ENCODE measurements at places on chromosomes 2 and 18. TPM values are rescaled to one million over a fixed set of nuclear protein-coding genes. Genes with fewer than 3 reads are reported as not detected.

PSTPIP2 gene
- total RNA-seq: 9.1 TPM

- no peaks in the 10 kb centered on the region for H3K36me3 ChIP-seq
- H3K4me3 ChIP-seq: no peak overlapping the region
- no peak overlapping the region for H3K27ac ChIP-seq
- no peaks in the 10 kb centered on the region for H3K27me3 ChIP-seq
- H3K4me1 ChIP-seq: peaks cover 2% of the 10 kb centered on the region
- DNase-seq: peak; percentile 98
Measured at GRCh38 chr2:12918835-12919445, 202.2 kb downstream of the TRIB2 start.

SIX3 gene
- total RNA-seq: 0.48 TPM

GRCh38 chr2:195022508-195022830, 634.6 kb upstream of the SLC39A10 start:
- H3K4me1 ChIP-seq: peaks cover 3% of the 10 kb centered on the region
- no peaks in the 10 kb centered on the region for H3K27me3 ChIP-seq
- H3K36me3 ChIP-seq: no peaks in the 10 kb centered on the region
- no peak overlapping the region for H3K4me3 ChIP-seq
- DNase-seq: no peak
- H3K27ac ChIP-seq: no peak overlapping the region

DNA sequence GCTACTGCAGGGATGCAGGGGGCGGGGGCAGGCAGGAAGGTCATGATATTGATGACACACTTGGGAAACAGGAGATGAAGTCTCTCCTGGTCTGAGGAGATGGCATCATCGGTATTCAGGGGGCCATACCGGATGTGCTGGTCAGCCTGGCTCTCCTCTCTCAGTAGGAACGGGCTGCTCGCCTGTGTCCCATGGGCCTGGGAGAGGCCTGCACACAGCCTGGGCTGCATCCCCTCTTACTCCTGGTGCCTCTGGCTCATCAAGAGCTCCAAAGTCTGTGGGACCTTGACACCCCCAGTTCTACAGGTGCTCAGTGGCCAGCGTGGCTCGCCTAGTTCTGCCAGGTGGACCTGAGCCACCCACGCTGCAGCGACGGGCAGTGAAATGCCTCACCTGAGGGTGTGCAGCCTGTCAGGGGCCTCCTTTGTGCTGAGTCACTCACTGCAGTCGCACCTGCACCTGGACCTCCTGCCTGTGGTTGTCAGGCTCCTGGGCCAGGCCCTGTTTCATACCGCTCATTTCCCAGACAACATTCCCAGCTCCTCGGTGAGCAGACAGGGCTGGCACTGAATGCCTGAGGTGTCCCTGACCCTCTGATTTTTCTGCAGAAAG, 18.6 kb upstream of the CNDP1 start:
- no peaks in the 10 kb centered on the region for H3K27me3 ChIP-seq
- no peak for DNase-seq
- H3K4me1 ChIP-seq: no peaks in the 10 kb centered on the region
- no peak overlapping the region for H3K4me3 ChIP-seq
- H3K36me3 ChIP-seq: peaks cover 9% of the 10 kb centered on the region
- H3K27ac ChIP-seq: no peak overlapping the region

DNER gene
- total RNA-seq: 1.0 TPM

GRCh38 chr2:168138374-168138773, 109.0 kb downstream of the STK39 start:
- no peak overlapping the region for H3K4me3 ChIP-seq
- DNase-seq: no peak
- H3K4me1 ChIP-seq: no peaks in the 10 kb centered on the region
- H3K27ac ChIP-seq: no peak overlapping the region
- H3K27me3 ChIP-seq: no peaks in the 10 kb centered on the region

VWC2L gene
- total RNA-seq: not detected

MOGAT1 gene
- not detected for total RNA-seq

DNA sequence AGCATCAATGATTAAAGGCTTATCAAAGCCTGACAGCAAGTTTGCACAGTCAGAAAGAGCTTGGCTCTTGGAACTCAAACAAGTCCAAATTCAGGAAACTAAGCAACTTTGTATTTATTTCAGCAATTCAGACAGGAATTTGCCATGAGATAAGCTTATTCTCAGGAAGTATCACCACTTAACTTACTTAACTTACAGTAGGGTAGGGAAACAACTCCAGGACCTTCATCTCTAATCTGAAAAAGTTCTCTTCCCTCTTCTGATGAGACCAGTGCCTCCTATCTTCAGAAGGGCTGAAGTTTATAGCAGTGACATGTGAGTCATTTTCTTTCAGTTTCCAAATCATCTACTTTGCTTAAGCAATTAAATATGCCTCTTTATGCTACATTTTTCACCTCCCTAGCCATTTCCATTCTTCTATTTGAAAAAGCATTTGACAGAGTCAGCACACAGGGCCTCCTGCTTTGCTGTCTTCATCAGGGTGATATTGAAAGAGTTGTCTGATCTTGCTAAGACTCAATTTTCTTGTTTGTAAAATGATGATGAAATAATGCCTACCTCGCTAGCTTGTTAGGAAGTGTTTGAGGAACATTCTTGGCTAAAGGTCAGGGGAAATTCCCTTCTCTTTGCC, 389.5 kb downstream of the RND3 start:
- no peaks in the 10 kb centered on the region for H3K36me3 ChIP-seq
- no peak overlapping the region for H3K4me3 ChIP-seq
- H3K4me1 ChIP-seq: no peaks in the 10 kb centered on the region
- peak; percentile 71 for DNase-seq
- H3K27ac ChIP-seq: no peak overlapping the region
- no peaks in the 10 kb centered on the region for H3K27me3 ChIP-seq

DNA sequence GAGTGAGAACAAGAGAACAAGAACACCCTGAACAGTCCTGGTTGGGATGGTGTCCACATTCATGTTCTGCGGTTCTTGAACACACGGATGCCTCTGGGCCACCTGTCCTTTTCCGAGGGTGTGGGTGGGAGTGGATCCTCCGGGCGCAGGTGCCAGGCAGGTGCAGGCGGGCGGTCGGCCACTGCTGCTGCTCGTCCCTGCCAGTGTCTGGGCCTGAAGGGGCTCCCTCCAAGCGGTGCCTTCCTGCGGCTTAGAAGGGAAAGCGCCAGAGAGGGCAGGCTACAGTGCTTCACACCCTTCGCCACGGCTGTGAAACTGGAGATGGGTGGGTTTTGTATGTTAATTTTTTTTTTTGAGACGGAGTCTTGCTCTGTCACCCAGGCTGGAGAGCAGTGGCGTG, 8.0 kb upstream of the D2HGDH start:
- no peak overlapping the region for H3K4me3 ChIP-seq
- DNase-seq: no peak
- H3K36me3 ChIP-seq: peaks cover 5% of the 10 kb centered on the region
- H3K27ac ChIP-seq: no peak overlapping the region
- no peaks in the 10 kb centered on the region for H3K4me1 ChIP-seq

DNA sequence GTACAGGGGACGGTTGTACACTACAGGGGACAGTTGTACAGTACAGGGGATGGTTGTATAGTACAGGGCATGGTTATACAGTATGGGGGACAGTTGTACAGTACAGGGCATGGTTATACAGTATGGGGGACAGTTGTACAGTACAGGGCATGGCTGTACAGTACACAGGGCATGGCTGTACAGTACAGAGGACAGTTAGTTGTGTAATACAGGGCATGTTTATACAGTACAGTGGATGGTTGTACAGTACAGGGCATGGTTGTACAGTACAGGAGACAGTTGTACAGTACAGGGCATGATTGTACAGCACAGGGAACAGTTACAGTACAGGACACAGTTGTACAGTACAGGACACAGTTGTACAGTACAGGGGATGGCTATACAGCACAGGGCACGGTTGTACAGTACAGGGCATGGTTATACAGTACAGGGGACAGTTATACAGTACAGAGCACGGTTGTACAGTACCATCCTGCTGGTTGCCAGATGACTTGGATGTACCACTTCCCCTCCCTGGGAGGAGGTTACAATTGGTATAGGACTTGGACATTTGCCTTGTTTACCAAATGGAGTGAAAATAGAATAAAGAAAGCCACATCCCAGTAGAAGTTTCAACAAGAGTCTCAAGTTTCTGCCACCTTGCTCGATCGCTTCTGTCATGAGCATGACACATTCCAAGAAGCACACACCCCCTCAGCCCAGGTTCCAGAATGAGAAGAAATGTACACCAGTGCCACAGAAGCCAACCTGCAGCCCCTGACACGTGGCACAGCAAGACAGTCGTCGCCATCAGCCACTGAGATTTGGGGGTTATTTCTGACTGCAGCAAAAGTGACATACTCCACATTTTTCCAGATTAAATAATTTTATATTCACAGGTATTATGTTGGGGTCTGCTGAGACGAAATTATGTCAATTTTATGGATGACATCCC, 16.0 kb downstream of the CYRIA start:
- no peak overlapping the region for H3K4me3 ChIP-seq
- no peaks in the 10 kb centered on the region for H3K36me3 ChIP-seq
- peaks cover 35% of the 10 kb centered on the region for H3K4me1 ChIP-seq
- no peak for DNase-seq

- H3K4me3 ChIP-seq: peak overlapping the region; percentile 71
- no peaks in the 10 kb centered on the region for H3K36me3 ChIP-seq
- H3K27me3 ChIP-seq: peaks cover 9% of the 10 kb centered on the region
- H3K4me1 ChIP-seq: peaks cover 36% of the 10 kb centered on the region
Measured at GRCh38 chr2:216634370-216635148, 1.3 kb downstream of the IGFBP2 start.

DNA sequence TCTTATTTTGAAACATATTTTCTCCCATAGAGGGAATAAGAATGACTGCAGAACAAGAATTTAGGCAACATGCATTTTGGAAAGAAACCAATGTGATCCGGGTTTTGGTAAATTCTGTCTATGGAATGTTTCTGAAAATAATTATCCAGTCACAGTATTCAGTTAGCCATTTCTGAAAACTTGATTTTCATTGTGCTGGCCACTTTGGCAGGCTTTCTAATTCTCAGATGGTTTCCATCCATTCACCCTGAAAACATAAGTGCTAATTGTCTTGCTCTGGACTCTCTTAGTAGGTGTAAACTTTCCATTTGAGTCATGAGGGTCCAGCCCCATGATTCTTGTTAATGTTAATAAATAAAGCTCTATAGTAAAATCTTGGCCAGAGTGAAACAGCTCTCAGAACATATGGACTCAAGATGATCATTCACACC, 176.5 kb downstream of the RBM43 start:
- H3K36me3 ChIP-seq: no peaks in the 10 kb centered on the region
- no peaks in the 10 kb centered on the region for H3K4me1 ChIP-seq
- no peak overlapping the region for H3K27ac ChIP-seq
- H3K27me3 ChIP-seq: no peaks in the 10 kb centered on the region

All from astrocyte (in vitro differentiated cells and primary cell).